Sigmoid colon (tissue), 7 donors: ENCODE measurements at places on chromosomes 2 and 18. TPM values are rescaled to one million over a fixed set of nuclear protein-coding genes. Genes with fewer than 3 reads are reported as not detected.

TNFRSF11A gene
- total RNA-seq: 6.1 TPM

CENPA gene
- total RNA-seq: not detected

ITSN2 gene
- total RNA-seq: 57.3 TPM

ABCA12 gene
- total RNA-seq: 0.66 TPM

DNA sequence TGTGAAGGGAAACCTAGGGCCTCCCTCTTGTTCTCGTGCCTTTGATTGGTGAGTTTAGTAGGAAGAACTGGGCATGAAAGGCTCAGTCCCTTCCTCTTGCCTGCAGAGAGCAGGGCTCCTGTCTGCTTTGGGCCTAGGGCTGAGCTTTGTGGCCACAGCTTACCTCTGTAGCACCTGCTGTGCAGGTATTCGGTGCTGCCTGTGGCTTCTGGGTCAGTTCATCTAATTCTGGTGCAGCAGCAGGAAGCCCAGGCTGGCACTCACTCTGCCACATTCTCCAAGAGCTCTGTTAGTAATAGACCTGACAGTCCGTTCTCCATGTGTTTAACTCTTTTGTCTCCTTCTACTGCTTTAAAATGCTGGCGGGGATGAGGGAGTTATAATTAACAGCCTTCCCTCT is 96.5 kb downstream of the DLGAP1 start:
- DNase-seq: no peak

GRCh38 chr2:42368817-42369531 is 8.0 kb upstream of the COX7A2L start:
- DNase-seq: no peak

GRCh38 chr2:161166538-161167409 is 6.5 kb downstream of the TANK start:
- no peak for DNase-seq

DNA sequence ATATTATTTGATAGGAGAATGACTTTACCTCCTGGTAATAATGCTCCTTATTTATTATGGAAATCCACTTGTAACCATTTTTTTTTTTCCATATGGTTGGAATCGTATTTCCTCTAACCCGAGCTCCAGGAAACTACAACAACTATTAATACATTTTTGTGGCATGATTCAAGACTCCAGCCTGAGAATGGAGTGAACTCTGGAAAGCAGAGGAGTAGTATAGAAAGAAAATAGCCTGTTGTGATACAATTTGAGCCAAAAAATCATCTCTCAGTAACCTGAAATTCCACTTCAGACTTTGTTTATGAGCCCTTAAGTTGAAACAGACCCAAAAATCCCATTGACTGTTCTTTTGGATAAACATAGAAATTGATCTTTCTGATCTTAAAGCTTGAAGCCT is 921.1 kb downstream of the SOCS6 start:
- no peak for DNase-seq

- no peak for DNase-seq
Observed at GRCh38 chr18:3814816-3815215, 364.8 kb downstream of the TGIF1 start.
